T-helper 2 cell treated with Interferon-gamma antibody and Interleukin-4, amounts not matched to agents 5 μg/mL and 100 μg/mL, for 36 hours (primary cell): ENCODE measurements at places on chromosomes 1 and 21.

DNA sequence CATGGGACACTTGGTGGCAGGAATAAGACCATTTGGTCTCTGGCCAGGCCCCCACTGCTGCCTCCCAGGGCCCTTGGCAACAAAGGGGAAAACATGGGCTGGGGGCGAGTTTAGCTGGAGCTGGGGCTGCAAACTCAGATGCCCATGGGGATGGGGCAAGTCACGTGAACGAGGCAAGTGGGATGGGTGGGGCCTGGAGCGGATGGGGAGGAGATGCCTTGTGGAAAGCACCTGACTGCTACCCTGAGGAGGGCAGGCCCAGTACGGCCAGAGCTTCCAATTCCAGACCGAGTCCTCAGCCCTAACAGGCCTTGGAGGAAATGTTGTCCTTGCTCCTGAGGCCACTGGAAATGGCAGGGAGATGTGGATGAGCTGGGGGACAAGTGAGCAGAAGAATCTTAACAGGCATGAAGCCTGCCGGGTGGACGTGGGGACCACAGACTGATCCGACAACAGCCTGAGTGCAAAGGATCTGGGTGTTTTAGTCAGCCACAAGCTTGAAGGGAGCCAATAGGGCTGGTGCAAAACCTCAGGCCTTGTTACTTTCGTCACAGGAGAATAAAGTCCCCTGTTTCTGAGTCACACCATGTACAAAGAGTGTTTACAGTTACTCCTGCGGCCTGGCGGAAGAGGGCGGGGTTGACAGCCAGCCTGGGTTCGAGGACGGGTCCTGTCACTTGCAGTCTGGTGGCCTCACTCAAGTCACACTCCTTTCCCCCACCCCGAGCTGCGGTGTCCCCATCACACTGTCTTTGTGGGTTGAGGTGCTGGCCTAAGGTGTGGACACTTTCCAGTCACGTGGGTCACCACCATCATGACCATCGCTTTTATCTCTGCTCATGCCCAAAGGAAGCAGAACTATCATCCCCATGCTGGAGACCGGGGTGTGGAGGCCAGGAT is 19.1 kb downstream of the RUNX3 start:
- DNase-seq, result peak; percentile 38

GRCh38 chr1:25688390-25689119 is 72.0 kb downstream of the MAN1C1 start:
- DNase-seq, result no peak

DNA sequence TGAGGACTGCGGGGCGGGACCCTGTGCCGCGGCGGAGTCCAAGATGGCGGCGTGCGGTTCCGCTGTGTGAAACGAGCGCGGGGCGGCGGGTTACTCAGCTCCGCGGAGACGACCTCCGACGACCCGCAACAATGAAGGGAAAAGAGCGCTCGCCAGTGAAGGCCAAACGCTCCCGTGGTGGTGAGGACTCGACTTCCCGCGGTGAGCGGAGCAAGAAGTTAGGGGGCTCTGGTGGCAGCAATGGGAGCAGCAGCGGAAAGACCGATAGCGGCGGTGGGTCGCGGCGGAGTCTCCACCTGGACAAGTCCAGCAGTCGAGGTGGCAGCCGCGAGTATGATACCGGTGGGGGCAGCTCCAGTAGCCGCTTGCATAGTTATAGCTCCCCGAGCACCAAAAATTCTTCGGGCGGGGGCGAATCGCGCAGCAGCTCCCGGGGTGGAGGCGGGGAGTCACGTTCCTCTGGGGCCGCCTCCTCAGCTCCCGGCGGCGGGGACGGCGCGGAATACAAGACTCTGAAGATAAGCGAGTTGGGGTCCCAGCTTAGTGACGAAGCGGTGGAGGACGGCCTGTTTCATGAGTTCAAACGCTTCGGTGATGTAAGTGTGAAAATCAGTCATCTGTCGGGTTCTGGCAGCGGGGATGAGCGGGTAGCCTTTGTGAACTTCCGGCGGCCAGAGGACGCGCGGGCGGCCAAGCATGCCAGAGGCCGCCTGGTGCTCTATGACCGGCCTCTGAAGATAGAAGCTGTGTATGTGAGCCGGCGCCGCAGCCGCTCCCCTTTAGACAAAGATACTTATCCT is 430 bp downstream of the RBM15 start:
- peak; percentile 60 for DNase-seq

DNA sequence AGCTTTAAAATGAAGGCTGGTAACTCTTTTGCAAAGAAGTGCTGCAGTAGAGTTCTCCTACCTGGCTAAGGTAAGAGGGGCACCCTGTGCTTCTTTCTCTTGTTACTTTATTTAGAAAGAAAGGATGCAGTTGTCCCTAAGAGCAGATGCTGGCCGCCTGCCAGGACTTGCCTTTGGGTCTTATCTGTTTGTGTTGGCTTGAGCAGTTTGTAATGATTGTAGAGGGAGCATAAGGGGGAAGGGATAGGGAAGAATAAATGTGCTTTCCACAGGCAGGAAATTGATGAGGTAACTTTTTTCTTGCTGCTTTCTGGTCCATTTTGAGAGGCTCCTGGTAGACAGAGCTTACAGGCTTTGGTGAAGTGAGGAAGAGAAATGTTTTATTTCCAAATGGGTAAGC is 229.6 kb downstream of the HHAT start:
- DNase-seq, result no peak

DNA sequence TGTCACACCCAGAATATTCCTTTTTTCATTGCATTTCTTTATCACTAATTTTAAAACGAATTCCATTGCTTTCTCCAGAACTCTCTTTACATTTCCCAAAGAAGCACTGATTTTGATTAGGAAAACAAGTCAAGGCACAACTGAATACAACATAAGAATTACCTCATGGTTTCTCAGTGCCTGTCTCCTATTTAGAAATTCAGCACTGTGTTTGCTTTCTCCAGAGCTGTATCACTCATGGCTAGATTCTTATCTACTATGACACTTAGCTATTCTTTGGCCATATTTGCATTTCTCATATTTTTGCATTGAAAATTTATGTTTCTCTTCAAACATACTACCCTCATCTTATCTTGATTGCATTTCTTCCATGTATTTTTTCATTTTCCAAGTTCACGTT is 1402.0 kb downstream of the MRPL39 start:
- no peak for DNase-seq

GRCh38 chr1:30572192-30572591 is 151.2 kb downstream of the MATN1 start:
- DNase-seq, result no peak

- DNase-seq, result no peak
Observed at GRCh38 chr1:19554090-19554489, 68.8 kb upstream of the CAPZB start.

DNA sequence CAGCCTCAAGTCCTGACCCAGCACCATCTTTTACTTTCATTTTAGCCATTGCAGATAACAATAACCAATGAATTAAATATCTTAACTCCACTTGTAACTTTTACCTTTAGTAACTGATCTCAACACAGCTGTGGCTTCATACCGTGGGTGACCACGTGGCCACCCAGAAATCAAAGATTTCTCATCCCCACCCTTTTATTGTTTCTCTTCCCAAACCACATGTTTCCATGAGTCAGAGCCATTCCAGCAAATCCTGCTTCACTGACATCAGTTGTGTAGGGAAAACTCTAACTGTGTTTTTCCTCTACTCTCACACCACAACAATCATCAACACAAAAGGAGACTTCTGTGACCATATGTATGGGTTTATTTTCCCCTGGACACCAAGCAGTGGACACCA is 25.1 kb upstream of the BRDT start:
- DNase-seq, result no peak

- no peak for DNase-seq
Observed at GRCh38 chr1:25821112-25821476, 1.3 kb downstream of the MTFR1L start.

- DNase-seq, result no peak
Observed at GRCh38 chr1:224267925-224268324, 62.0 kb downstream of the NVL start.

DNA sequence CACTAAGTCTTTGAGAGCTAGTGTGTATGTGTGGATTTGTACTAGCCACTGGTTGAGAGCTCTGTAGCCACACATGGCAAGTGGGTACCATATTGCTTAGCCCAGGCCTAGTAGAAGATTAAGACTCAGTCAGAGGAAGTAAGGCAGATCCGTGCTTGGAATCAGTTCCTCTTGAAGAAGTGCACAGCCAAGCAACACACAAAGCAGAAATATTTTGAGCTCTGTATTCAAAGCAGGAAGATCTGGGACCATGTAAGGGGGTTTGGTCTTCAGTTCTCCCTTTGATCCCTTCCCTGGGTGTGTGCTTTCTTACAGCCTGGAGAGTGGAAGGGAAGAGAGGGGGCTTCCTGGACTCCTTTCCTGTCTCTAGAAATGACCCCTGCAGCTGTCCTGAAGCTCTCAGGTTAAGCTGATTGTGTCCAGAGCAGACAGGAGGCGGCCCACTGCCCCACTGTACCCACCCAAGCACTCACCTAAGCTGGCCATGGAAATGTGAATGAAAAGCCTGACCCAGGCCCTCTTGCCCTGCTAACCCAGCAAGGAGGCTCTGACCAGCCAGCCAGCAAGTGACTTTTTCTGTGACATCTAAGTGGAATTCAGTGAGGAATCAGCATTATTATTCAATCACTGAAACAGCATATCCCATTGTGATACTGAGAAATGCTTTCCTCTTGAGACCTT is 3.6 kb downstream of the ETS2 start:
- no peak for DNase-seq

DNA sequence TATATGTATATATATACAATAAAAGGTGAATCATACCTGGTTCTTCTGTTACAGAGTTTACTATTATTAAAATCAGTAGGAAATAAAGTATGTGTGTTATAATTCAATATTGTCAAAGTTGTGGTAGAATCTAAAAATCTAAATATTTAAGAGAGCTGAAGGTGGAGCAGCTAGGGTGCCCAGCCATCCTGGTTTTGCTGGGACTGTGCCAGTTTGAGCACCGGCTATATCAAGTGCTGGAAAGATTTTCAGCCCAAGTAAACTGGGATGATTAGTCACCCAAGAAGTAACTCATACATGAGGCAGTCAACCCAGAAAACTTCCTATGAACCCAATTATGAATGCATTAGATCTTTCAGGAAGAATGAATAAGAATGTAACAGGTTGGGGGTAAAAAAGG is 16.9 kb upstream of the KRTAP19-5 start:
- no peak for DNase-seq

- no peak for DNase-seq
Observed at GRCh38 chr1:230067419-230067870, 407 bp downstream of the GALNT2 start.

GRCh38 chr1:42381280-42381673 is 685 bp downstream of the RIMKLA start:
- DNase-seq, result no peak

DNA sequence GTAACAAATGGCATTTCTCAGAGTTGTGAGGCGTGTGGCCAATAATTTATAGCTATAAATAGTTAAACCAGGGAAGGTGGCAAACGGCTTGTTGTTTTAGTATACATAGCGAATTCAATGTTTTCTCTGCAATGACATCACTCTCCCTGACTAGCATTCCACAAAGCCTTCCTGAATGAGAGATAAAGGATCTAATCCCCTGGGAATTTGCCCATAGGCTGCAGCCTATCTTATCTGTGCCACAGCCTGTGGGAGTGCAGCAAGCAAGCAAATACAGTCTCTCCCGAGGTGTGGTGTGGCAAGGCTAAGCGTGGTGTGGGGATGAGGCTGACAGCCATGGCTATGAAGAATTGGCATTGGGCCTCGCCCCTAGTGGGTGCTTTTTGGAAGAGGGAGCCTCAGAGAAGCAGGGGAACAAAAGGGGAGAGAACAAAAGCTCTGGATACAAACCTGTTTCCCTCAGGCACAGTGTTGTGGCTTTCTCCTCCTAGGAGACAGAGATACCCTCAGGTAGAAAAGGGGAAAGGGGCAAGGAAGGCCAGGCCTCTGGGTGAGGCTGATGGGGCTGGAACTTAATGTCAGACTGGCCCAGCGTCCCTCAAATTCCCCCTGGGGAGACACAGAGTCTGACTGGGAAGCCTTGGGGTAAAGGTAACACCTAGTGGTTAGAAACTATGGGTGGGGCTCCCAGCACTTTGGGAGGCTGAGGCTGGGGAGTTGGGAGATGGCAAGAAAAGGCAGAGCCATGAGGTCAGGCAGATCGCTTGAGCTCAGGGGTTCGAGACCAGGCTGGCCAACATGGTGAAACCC is 8.9 kb downstream of the TAGLN2 start:
- DNase-seq, result no peak

DNA sequence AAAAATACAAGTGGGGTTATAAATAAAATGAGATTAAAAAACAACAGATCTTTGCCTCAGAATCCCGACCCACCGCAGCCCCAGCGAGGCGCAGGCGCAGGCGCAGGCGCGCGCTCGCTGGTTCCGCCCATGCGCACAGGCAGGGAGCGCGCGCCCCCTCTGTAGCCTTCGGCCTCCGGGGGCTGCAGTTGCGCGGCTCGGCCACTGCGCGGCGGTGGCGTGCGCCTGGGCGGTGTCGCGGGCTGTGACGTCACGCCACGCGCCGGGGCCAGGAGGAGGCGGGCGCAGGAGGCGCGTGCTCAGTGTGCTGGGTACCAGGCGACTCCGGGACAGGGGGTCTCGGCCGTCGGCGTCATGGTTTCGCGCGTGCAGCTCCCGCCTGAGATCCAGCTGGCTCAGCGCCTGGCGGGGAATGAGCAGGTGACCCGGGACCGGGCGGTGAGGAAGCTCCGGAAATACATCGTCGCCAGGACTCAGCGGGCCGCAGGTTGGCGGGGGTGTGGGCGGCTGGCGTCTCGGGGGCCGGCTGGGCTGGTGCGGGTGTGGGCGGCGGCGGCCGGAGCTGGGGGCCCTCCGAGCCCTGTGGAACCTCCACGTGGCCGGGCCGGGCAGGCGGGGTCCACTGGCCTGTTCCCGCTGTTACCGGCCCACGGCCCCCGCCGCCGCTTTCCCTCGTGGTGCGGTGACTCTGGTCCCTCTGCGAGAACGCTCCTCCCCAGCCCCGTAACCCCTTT is at the start of gene RRP1:
Gene RRP1, plus strand, starts transcription at position 302 of the 734 bp plus-strand sequence. Its CDS starts 53 bp downstream, at position 355.
- peak; percentile 95 for DNase-seq
